ENCODE measurements at places on chromosomes 1 and 21.

DNA sequence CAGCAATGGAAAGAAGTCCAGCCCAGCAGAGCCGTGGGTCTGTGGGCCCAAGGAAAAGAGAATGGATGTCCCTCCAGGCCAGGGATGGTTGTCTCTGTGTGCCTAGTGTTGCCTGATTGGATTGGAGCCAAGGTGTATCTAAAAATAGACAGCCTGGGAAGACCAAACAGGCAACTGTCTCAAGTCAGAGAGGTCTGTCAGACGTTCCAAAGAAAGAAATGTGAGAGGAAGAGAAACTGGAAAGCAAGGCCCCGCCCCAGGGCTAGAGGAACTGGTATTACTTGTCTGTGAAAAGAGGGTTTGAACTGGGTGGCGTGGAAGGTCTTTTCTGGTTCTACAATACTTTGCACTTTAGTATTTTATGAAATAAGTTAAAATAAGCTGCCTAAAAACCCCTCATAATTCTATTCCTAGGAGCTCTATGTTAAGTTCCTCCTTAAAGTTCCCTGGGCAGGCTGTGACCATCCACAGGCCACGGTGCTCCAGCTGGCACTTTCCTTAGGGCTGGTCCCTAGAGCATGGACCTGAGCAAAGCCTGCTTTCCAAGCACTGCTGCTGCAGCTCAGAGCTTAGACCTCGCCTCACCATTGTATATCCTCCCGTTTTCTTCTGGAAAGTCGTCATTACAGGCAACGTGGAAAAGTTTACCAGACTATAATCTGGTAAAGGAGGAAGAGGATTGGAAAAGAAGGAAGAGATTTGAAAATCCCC, 151.6 kb downstream of the DISC1 start:
- DNase-seq, result no peak

DNA sequence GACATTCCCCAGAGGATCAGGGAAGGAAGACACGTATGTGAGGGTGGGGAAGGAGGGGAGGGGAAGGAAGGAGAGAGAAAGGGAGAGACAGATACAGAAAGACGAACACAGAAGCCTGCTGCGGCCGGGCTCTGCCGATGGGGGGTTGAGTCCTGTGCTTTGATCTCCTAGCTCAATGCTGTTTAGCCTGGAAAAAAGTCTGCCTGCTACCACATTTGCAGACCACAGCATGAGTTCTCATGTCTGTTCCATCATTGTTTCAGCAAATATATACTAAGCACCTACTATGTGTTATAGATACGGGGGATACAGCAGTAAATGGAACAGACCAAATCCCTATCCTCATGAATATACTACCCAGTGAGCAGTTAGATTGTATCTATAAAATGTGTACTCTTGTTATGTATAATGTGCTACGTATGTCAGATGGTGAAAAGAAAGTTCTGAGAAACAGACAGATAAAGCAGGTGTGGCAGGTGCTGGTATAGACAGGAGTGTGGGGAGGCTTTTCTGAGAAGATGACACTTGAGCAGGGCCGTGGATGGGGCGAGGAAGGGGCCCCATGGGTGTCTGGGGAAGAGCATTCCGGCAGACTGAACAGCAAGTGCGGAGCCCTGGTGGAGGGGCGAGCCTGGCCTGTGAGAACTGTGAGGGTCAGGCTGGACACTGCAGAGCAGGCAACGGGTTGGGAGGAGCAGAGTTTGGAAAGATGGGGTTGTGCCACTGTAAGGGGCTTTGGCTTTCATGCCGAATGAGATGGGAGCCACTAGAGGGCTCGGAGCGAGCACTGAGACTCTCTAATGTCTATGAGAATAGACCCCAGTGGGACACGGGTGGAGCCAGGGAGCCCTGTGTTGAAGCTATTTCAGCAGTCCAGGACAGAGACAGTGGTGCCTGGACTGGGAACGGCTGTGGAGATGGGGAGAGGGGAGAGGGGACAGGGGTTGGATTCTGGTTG, 34.1 kb downstream of the KIAA1614 start:
- DNase-seq, result no peak

DNA sequence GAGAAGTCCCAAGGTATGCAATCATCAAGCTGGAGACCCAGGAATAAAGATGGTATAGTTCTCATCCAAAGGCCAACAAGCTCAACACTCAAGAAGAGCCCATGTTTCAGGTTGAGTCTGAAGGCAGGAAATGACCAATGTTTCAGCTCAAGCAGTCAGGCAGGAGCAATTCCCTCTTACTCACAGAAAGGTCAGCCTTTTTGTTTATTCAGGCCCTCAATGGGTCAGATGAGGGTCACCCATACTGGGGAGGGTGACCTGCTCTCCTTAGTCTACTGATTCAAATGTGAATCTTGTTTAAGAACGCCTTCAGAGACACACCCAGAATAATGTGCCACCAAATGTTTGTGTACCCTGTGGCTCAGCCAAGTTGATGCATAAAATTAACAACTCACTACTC, 262.4 kb downstream of the USP25 start:
- DNase-seq, result no peak

DNA sequence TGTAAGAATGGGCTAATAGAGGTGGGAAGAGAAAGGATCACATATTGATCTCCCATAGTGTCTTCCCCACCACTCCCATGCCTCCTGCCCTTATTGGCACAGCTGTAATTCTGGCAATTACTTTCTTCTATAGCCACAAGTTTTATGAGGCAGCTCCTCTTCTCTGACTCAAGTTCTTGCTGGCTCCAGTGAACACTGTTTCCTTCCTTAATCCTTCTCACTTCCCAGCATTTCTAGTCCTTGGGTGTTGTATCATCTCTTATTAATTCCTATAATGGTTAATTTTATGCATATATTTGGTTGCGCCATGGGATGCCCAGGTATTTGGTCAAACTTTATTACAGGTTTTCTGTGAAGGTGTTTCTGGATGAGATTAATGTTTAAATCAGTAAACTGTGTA, 103.3 kb downstream of the MRPL39 start:
- no peak for DNase-seq

DNA sequence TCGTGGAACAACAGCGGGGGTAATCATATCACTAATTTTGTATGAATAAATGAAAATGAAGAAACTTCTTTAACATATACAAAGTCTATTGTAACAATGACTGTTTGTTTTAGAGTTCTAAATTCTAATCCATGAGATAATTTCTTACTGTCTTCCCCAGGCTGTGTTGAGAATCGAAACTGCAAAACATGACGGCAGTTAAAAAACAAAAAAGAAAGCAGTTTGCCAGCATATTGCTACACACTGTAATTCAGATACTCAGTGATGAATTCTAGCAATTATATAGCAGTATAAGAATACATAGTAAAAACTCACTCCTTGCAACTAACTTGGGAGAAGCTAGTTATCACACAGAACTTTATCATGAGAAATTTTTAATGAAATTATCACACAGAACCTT, 22.1 kb downstream of the INSL5 start:
- DNase-seq, result no peak

- no peak for DNase-seq
Observed at GRCh38 chr1:40876891-40877290, 14.7 kb upstream of the CITED4 start.

DNA sequence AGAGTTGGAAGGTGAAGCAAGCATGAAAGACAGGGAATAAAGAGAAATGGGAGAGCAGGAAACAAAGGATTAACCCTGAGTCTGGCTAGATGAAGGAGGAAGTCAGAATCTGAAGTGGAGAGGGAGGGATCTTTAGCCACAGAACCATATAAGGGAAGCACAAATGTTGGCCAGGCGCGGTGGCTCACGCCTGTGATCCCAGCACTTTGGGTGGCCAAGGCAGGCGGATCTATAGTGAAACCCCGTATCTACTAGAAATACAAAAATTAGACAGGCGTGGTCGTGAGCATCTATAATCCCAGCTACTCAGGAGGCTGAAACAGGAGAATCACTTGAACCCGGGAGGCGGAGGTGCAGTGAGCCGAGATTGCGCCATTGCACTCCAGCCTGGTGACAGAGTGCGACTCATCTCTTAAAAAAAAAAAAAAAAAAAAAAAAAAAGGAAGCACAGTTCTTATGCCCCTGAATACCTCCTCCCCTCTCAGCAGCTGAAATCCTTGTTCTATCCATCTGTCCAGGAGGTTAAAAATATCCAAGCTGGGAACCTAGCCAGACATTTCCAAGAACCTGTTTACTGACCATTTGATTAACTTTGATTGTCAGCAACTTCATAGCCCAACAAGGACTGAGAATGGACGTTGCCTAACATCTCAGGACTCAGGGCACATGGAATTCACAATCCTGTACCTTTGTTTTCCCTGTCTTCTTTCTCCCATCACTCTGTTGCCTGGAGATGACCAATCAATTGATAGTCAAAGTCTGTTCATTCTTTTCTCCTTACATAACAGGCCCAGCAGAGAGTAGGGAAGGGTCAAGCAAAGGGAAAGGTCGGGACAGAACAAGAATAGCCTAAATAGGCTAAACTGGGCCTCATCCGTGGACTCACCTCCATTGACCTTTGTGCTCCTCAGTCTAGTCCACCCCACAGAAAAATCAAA, 10.6 kb downstream of the TXNIP start:
- no peak for DNase-seq

DNA sequence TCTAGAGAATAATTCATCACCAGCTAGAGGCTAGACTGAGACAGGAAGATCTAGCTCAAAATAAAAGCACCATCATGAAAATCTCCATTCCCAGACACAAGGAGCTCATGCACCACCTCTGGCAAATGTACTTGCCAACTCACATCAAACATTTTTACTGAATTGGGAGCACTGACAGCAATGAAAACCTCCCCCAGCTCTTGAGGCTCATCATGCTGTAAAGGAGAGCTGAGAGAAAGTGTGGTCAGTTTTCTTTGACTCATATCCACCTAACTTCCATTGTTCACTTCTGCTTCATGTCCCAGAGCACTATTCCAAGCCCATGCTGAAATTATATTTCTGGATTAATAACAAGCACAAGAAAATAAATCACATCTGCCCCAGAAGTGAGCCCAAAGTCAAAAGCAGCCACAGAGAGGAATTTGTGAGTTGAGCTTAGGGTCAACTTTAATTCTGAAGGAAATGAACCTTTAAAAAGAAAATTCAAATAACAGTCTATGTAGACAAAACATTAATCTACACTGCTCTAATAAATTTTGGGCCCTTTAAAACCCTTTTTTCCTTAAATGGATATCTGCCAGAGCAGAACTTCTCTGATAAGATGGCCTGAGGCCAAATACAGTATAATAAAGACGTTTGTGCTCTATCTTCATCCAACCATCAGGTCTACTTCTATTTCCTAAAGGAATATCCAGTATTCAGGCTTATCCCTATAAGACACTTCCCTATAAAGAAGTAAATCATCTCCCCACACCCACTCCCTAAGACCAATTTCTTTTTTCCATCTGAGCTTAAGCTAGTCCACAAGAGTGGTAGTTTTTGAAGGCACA, 85.9 kb upstream of the ADAM30 start:
- no peak for DNase-seq

- DNase-seq, result no peak
Observed at GRCh38 chr21:36129219-36129618, 5.7 kb upstream of the CBR3 start.

DNA sequence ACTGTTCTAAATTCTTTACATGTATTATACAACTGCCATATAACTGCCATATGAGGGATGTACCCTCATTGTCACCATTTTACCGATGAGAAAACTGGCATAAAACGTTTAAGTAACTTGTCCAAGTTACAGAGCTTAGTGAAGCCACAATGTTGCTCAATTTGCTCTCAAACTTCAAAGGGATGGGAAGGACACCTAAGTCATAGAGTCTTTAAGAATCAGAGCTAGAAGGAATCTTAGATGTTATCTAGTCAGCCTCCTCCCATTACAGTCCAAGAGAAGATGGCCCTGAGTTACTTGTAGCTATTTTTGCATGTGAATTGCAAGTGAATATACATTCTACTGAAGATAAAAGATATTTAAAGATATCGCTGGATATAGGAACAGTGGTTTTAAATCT, 31.7 kb downstream of the SELL start:
- DNase-seq, result no peak

GRCh38 chr21:25893191-25893590, 158.4 kb downstream of the GABPA start:
- no peak for DNase-seq

- no peak for DNase-seq
Observed at GRCh38 chr1:114342376-114342775, 168.6 kb downstream of the TRIM33 start.

GRCh38 chr1:5501206-5501930, 490.9 kb downstream of the NPHP4 start:
- no peak for DNase-seq

GRCh38 chr1:207427832-207428585, 26.1 kb upstream of the CR2 start:
- no peak for DNase-seq

DNA sequence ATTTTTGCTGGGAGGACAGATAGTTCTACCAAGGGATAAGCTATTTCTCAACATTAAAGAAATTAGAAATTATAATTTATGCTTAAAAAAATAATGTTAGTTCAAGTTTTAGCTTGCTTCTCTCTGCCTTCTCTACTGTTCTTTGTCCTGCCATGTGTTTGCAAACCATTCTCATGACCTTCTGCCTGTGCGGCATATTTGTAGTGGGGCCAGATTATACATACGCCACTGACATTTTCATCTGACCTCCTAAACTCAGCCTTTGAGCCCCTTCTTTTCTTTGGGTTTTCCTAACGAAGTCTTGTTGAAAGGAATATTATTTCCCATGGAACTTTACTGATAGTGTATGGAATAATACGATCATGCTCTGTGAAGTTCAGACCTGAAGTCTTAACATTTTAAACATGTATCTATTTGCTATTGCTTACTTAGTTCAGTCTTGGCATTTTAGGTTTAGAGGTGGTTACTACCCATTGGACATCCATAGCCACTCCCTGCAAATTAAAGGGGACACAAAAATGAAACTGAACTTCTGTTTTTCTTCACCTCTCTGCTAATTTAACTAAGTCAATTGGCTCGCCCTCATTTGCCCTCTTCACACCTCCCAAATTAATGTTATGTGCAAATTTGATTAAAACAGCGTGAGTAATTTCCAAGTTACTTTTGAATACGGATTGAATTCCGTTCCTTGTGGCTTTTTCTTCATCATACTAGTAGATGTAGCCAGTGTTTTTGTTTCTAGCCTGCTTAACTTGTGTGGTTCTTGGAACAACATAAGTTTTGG, 15.6 kb downstream of the LRRC8D start:
- no peak for DNase-seq

- DNase-seq, result no peak
Observed at GRCh38 chr1:10459184-10459583, 9.4 kb downstream of the CORT start.

DNA sequence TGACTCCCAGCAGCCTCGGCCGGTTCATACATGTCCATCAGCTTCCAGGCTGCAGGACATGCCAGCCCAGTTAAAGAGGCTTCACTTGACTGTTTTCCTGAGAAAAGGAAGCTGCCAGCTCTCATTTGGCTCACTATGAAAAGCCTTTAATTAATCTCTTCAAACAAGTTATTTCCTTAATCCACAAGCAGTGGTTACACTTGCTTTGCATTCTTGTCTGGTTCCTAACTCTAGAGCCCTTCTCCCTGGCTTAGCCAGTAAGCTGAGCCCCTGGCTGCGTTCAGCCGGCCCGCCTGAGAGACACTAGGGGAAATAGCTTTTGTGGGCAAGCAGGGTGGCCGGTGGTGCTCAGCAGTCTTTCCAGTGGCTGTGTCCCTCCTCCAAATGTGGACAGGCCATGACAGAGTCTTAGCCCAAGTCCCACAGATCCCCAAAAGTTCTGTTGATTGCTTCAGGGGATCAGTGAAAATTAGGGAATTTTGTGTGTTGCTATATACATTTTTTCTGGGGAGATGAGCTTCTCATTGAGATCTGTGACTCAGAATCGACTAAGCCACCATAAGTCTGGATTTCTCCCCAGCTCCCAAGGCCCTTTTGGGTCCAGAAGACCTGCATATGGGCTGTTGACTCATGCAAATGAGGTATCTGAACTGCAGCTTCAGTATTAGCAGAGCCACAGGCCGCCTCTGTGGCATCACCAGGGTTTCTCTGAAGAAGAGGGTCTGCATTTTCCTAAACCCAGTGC, 10.1 kb downstream of the ATF3 start:
- no peak for DNase-seq
